Spleen (tissue), 13 donors: ENCODE measurements at places on chromosomes 12 and 14. TPM values are rescaled to one million over a fixed set of nuclear protein-coding genes. Genes with fewer than 3 reads are reported as not detected.

GRCh38 chr12:116996093-116996492, 85.3 kb downstream of the FBXW8 start:
- DNase-seq, result no peak
- H3K36me3 ChIP-seq, result peaks cover 67% of the 10 kb centered on the region
- no peak overlapping the region for H3K4me3 ChIP-seq
- H3K27me3 ChIP-seq, result no peaks in the 10 kb centered on the region

DNA sequence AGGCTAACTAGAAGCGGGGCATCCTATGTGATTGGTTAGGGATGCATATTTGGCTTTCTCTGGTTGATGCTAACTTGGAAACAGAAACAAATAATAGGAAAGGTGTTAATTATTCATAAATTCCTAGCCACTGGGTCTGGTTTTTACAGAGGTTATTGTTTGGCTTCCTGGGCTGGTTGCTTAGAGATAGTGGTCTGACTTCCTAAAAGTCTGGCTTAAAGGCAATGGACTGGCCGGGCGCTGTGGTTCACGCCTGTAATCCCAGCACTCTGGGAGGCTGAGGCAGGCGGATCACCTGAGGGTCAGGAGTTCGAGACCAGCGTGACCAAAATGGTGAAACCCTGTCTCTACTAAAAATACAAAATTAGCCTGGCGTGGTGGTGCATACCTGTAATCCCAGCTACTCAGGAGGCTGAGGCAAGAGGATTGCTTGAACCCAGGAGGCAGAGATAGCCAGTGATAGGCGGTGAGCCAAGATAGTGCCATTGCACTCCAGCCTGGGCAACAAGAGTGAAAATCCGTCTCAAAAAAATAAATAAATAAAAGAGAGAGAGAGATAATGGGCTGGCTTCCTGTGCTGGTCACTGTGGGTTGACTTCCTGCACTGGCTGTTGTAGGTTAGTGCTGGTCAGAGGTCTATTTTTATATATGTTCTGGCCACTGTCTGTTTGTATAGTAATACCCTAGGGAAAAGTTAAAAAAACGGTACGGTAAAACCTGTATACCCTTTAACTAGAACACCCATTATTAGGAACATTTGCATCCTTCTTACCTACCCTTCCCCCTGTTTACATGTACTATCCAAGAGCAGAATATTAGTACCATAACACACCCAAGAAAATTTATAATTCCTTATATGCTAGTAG, 24.1 kb downstream of the OR6S1 start:
- H3K4me1 ChIP-seq, result peaks cover 34% of the 10 kb centered on the region
- H3K27me3 ChIP-seq, result no peaks in the 10 kb centered on the region
- H3K27ac ChIP-seq, result no peak overlapping the region
- H3K36me3 ChIP-seq, result no peaks in the 10 kb centered on the region
- no peak for DNase-seq
- H3K4me3 ChIP-seq, result no peak overlapping the region

TAS2R14 gene
- 2.5 TPM for total RNA-seq

- no peak for DNase-seq
- no peaks in the 10 kb centered on the region for H3K27me3 ChIP-seq
- H3K36me3 ChIP-seq, result no peaks in the 10 kb centered on the region
These were observed 705.6 kb upstream of the FOXG1 start for GRCh38 chr14:28061006-28061405.

GNG2 gene
- total RNA-seq, result 180 TPM

DNA sequence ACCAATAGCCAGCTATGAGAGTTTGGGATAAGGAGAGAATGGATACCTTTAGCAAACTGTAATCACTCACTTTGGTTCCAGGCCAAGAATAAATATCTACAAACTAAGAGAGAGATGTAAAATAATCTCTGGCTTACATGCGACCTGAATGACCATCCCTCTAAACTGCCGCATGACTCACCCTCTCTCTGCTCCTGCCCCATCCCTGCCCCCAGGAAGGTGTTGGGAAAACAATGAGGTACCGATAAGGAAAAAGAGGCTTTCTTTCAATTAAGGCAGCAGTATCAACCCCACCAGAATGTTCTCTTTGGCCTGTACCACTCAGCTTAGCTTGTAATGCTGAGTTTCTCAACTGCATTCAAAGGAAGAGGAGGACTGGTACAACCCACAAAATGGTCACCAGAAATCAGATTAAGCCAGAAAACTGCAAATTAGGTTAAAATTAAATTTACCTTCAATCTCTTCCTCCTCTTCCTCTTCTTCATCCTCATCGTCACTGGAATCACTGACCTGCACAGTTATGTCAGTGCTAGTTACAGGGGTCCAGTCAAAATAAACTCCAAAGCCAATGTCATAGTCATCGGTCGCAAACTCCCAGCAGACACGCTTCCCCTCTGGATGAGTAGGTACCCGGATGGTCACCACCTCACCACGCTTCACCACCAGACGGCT, 22.0 kb downstream of the GSTZ1 start:
- H3K36me3 ChIP-seq, result no peaks in the 10 kb centered on the region
- H3K27ac ChIP-seq, result no peak overlapping the region
- H3K27me3 ChIP-seq, result no peaks in the 10 kb centered on the region
- H3K4me1 ChIP-seq, result peaks cover 3% of the 10 kb centered on the region

RFX4 gene
- not detected for total RNA-seq

DNA sequence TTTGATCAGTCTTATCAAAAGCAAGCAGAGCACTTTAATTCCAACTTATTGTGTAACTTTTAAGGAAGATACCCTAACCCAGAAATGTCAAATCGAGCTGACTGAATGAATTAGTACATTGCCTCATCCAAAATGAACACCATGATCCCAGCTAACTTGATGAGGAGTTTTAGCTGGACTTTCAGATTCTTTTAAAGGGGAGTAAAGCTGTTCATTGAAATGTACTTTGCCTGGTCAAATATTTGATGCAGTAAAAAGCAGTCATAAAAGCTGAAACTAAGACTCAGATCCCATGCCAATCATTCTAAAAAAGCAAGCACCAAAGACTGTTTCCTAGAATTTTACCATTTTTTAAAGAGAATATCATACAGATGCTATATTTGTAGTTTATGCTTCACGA, 114.1 kb downstream of the FSCB start:
- no peak overlapping the region for H3K4me3 ChIP-seq
- H3K27ac ChIP-seq, result no peak overlapping the region
- H3K27me3 ChIP-seq, result no peaks in the 10 kb centered on the region
- no peaks in the 10 kb centered on the region for H3K4me1 ChIP-seq
- DNase-seq, result no peak

HVCN1 gene
- total RNA-seq, result 71.3 TPM

TAC3 gene
- not detected for total RNA-seq

- H3K36me3 ChIP-seq, result no peaks in the 10 kb centered on the region
- H3K27ac ChIP-seq, result no peak overlapping the region
- no peaks in the 10 kb centered on the region for H3K4me1 ChIP-seq
- H3K4me3 ChIP-seq, result no peak overlapping the region
- no peaks in the 10 kb centered on the region for H3K27me3 ChIP-seq
- DNase-seq, result no peak
These were observed 154.8 kb downstream of the TMTC2 start for GRCh38 chr12:82841487-82841904.

- H3K36me3 ChIP-seq, result no peaks in the 10 kb centered on the region
- no peaks in the 10 kb centered on the region for H3K27me3 ChIP-seq
- no peaks in the 10 kb centered on the region for H3K4me1 ChIP-seq
- no peak overlapping the region for H3K4me3 ChIP-seq
- H3K27ac ChIP-seq, result no peak overlapping the region
These were observed 117.8 kb upstream of the HIF1A start for GRCh38 chr14:61577506-61577931.

DNA sequence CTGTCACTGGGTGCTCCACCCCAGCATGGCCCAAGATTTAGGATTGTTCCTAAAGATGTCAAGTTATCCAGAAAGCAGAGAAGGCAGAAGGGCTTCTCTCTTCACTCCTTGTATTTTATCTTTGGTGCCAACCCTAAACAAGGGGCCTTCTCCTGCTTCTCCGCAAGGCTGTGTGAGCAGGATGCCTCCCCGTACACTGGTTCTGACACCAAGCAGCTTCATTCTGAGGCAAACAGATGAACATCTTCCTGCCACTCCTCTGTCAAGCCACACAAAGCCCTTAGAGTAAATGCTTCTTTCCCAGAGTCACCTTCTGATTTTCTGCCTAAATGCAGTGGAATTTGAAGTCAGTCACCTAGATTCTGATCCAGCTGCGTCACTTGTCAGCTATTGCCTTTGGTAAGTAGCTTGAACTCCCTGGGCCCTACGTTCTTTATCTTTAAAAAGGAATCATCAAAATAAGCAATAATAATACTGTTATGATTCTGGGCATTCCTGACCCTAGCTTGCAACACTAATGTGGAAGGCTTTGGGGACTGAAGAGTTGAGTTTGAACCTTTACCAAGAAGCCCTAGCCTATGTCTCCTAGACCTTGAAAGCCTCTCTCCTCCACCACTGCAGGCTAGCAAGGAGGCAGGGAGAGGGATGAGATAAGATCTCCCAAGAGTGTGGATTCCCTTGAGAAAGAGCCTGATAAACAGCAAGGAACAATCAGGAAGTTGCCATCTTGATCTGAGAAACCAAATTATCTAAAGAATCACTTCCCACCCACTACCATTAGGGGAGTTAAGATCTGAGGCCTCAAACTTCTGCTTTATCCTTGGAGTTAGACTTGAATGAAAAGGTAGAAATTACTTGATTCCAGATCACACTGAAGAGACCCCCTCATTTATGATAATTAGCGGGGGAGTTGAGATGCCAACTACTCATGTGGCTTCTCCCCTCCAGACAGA, 5.7 kb downstream of the KRT73 start:
- peaks cover 34% of the 10 kb centered on the region for H3K27me3 ChIP-seq
- H3K36me3 ChIP-seq, result no peaks in the 10 kb centered on the region
- H3K4me3 ChIP-seq, result no peak overlapping the region

DNA sequence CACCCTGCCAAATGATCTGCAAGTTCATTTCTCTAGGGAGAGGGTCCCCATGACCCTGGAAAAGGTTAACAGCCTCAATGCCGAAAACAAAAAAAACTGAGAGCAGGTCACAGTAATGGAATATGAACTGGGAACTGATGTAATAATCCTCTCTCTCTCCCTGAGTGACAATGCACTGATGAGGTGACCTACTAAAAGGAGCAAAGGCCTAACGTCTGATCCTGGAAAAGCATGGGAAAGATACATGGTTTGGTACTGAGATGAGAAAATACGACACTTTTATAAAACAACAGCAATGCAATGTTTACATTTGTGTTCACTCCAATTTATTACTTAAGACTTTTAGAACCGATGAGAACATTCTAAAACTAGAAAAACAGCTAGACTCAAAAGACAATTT, 27.7 kb downstream of the SETD3 start:
- H3K4me1 ChIP-seq, result no peaks in the 10 kb centered on the region
- no peak overlapping the region for H3K4me3 ChIP-seq
- H3K27ac ChIP-seq, result no peak overlapping the region
- no peak for DNase-seq
- no peaks in the 10 kb centered on the region for H3K27me3 ChIP-seq

- H3K4me1 ChIP-seq, result peaks cover 20% of the 10 kb centered on the region
- no peak overlapping the region for H3K27ac ChIP-seq
- H3K36me3 ChIP-seq, result no peaks in the 10 kb centered on the region
- no peak overlapping the region for H3K4me3 ChIP-seq
- DNase-seq, result no peak
These were observed 174.8 kb upstream of the RTL1 start for GRCh38 chr14:101078170-101078891.

- no peak overlapping the region for H3K27ac ChIP-seq
- H3K27me3 ChIP-seq, result peaks cover 70% of the 10 kb centered on the region
- no peak overlapping the region for H3K4me3 ChIP-seq
- peak; percentile 63 for DNase-seq
These were observed 116.7 kb upstream of the MYL2 start for GRCh38 chr12:111037047-111037446.

GRCh38 chr12:68368327-68368726, 36.2 kb upstream of the MDM1 start:
- no peaks in the 10 kb centered on the region for H3K36me3 ChIP-seq
- H3K4me3 ChIP-seq, result no peak overlapping the region
- no peaks in the 10 kb centered on the region for H3K27me3 ChIP-seq
- peaks cover 21% of the 10 kb centered on the region for H3K4me1 ChIP-seq
- H3K27ac ChIP-seq, result peak overlapping the region; percentile 87

DNA sequence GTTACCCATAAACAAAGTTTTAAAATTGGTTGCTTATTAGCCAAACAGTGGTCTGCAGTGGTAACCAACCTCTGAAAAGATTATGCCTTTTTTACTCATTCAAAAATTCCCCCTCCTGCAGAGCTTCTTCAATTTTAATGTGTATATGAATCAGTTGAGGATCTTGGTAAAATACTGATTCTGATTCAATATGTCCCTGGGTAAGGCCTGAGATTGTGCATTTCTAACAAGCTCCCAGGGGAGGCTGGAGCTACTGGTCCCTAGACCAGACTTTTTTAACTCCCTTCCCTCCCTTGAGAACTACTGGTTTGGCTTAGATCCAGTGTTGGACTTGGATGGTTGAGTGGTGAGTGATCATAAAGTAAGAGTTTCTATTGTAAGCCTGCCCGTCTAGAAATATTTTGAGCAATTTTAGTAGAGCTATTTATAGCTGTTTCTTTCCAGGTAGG, 90.2 kb downstream of the FUT8 start:
- no peak overlapping the region for H3K27ac ChIP-seq
- DNase-seq, result no peak
- H3K27me3 ChIP-seq, result no peaks in the 10 kb centered on the region
- peaks cover 18% of the 10 kb centered on the region for H3K4me1 ChIP-seq
- H3K4me3 ChIP-seq, result no peak overlapping the region

GRCh38 chr12:131942671-131943070, 7.1 kb upstream of the EP400 start:
- H3K4me3 ChIP-seq, result no peak overlapping the region
- H3K27ac ChIP-seq, result no peak overlapping the region
- DNase-seq, result peak; percentile 69
- no peaks in the 10 kb centered on the region for H3K27me3 ChIP-seq
- peaks cover 63% of the 10 kb centered on the region for H3K36me3 ChIP-seq

KRT73 gene
- total RNA-seq, result 0.39 TPM

DNA sequence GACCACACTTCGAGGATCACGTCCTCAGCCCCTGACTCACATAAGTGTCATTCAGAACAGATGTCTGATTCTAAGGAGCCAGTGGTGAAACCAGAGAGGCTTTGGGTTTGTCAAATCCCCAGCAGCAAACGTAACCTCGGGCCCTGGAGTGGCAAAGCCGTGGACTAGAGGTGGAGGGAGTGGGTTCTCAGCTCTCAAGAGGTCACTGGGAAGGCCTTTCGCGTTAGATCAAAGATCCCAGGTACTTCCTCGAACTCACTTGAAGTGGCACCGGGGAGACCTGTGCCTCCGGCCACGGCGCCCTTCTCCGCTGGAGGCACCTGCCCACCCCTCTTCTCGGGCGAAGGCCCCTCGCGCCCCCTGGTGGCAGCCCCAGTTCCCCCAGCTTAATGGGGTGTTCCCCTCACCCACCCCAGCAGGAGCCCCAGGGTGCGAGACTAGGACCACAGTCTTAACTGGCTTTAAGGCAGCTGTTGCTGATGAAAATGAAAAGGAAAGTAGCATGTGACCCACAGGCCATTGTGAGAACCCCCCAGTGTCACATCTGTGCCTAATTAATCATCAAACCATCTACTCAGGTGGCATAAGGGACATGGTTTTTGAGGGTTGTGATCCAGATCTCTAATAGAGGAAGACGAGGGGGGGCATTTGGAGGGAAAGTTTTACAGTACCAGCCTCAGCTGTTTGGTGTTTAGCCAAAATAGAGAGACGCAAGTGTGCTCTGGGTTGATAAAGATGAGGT, 672 bp upstream of the ESR2 start:
- peak; percentile 96 for DNase-seq
- H3K36me3 ChIP-seq, result no peaks in the 10 kb centered on the region
- H3K4me3 ChIP-seq, result peak overlapping the region; percentile 76
- H3K27ac ChIP-seq, result peak overlapping the region; percentile 63

GRCh38 chr12:20489645-20490044, 121.3 kb downstream of the PDE3A start:
- H3K4me3 ChIP-seq, result no peak overlapping the region
- no peaks in the 10 kb centered on the region for H3K4me1 ChIP-seq
- H3K36me3 ChIP-seq, result no peaks in the 10 kb centered on the region
- no peak overlapping the region for H3K27ac ChIP-seq
- H3K27me3 ChIP-seq, result no peaks in the 10 kb centered on the region

ZCCHC8 gene
- 35.9 TPM for total RNA-seq
